ENCODE measurements at places on chromosomes 4 and X. TPM values are rescaled to one million over a fixed set of nuclear protein-coding genes. Genes with fewer than 3 reads are reported as not detected.

VCX3A gene
- not detected for total RNA-seq

GPR50 gene
- not detected for total RNA-seq

HOPX gene
- total RNA-seq, result 59.3 TPM

GRCh38 chr4:144831971-144832370 is 186.0 kb downstream of the HHIP start:
- DNase-seq, result no peak

DNA sequence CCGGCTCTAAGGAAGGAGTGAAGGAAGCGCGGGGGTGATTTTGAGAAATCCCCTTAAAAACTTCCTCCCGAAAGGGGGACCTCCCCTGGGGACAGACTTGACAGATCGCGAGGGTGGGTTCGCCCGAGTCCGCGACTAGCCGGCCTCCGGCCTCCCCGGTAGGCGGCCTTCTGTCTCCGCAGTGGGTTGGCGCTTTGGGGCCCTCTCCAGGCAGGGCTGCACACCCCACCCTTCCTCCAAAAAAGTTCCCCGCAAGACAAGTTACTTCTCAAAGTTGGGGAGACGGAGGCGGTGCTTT is 24.8 kb downstream of the HOPX start:
- no peak for DNase-seq

- no peak for DNase-seq
These were observed 683.5 kb upstream of the GRIA3 start for GRCh38 chrX:122500556-122500955.

DNA sequence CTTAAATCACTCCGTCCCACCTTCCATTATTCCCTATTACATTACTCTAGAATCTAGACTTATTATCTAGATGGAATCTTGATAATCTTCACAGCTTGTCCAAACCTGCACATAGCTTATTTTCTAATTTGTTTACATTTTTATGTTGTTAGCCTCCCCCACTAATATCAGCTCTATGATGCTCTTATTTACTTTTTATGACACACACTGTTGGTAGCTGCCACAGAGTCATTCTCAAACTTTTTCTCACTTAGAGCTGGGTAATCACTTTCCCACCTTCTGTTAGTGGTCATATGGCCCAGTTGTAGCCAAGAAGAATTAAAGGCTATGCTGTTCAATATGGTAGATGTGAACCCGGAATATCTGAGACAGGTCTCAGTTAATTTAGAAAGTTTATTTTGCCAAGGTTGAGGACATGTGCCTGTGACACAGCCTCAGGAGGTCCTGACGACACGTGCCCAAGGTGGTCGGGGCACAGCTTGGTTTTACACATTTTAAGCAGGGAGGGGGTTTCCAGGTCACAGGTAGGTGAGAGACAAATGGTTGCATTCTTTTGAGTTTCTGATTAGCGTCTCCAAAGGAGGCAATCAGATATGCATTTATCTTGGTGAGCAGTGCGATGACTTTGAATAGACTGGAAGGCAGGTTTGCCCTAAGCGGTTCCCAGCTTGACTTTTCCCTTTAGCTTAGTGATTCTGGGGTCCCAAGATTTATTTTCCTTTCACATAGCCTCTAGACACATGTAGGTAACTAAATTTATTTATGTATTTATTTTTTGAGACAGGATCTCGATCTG is 7.0 kb upstream of the ADGRA3 start:
- DNase-seq, result no peak

SYTL5 gene
- total RNA-seq, result not detected

GRCh38 chrX:119206203-119206602 is 29.9 kb upstream of the PGRMC1 start:
- DNase-seq, result no peak

GRCh38 chr4:53635697-53636483 is 44.6 kb upstream of the LNX1 start:
- DNase-seq, result no peak

PAK3 gene
- 0.60 TPM for total RNA-seq

GRCh38 chr4:182944484-182945213 is 27.5 kb upstream of the DCTD start:
- no peak for DNase-seq

DNA sequence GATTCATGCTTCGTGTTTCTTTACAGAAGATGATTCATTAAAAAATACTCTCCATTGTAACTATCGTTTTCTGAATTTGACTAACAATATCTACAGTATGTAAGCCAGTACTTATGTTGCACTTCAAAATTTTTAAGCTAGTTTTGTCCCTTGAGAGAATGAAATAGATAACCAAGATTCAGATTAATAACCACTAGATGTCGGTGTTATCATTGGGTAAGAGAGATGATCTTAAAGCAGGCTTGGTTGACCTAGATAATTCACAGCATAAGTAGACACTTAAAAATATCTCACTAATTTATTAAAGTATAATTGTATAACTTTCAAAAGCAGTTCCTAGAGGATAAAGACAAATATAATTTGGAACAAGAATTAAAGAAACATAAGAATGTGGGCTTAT is 430.9 kb downstream of the C4orf33 start:
- no peak for DNase-seq

GRCh38 chr4:68498413-68499007 is 51.2 kb downstream of the TMPRSS11E start:
- no peak for DNase-seq

- no peak for DNase-seq
These were observed 207.7 kb downstream of the SOWAHB start for GRCh38 chr4:76690011-76690905.

TRO gene
- 1.8 TPM for total RNA-seq

- no peak for DNase-seq
These were observed 171.6 kb downstream of the PCDH10 start for GRCh38 chr4:133320576-133321170.

TBC1D8B gene
- 2.5 TPM for total RNA-seq

- no peak for DNase-seq
These were observed 12.8 kb upstream of the IQSEC2 start for GRCh38 chrX:53294024-53294648.

- DNase-seq, result no peak
These were observed 102.1 kb upstream of the SCML1 start for GRCh38 chrX:17635231-17635630.

CABS1 gene
- total RNA-seq, result not detected

DNA sequence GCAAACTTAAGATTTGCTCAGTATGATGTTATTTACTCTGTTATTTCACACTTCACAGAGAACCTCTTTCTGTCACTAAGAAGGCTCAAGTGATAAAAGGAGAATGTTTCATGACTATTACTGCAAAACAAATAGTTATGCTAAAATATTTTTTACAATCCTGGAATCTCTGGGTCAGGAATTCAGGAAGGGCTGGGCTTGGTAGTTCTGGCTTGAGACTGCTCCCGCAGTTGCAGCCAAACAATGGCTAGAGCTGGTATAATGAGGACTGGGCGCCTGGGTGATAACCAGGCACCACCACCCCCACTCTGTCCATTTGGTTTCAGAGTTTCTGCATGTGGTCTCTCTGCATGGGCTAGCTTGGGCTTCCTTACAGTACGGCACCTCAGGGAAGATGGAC is 28.7 kb upstream of the SPP1 start:
- no peak for DNase-seq

DNA sequence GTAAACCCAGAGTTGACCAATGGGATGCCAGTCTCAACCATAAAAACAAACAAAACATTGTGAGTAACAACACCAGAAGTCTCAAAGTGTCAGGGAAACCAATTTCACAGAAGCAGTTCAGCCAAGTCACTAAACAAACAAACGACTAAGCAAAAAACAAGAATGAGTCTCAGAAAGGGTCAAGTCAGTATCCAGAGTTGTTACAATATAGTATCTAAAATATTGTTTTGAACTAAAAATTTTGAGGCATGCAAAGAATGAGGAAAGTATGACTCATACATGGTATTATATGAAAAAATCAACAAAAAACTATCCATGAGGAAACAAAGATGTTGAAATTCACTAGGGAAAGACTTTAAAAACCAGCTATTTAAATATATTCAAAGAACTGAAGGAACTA is 70.6 kb downstream of the AR start:
- no peak for DNase-seq

DNA sequence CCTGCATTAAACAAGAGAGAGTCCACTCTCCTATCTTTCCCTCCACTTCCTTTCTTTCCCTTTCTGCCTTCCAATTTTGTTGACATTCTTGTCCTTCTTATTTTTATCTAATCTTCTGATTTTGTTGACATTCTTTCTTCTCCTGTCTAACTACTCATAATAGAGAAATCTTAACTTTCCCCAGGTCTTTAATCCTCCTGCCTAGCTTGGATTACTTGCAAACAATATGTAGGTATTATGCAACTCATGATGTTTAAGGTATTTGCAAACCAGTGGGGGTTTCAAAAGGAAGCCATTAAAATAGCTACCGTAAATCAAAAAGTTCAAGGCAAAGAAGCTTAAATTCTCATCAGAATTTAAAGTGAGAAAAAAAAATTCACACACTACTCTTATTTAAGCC is 53.9 kb downstream of the PROM1 start:
- no peak for DNase-seq

DNA sequence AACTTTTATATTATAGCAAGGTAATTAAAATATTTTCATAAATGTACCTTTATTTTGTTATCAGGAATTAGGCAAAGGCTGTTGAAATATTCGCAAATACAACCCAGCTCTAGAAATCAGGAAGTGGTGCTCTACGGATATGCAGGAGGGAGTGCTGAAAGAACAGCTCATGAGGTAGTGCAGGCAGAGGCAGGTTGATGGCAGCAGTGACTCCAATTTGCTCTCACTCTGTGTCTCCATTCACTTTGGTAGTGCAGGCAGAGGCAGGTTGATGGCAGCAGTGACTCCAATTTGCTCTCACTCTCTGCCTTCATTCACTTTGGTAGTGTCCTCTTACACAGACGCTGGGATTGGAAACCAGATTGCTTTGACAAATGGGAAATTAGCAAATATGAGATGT is 277.9 kb downstream of the TRIML1 start:
- DNase-seq, result no peak

All from Right ventricle myocardium inferior (tissue), 1 donor.